ENCODE measurements at places on chromosomes 1 and 21.

- DNase-seq: no peak
Observed at GRCh38 chr1:85581802-85582686, 1.5 kb downstream of the CCN1 start.

DNA sequence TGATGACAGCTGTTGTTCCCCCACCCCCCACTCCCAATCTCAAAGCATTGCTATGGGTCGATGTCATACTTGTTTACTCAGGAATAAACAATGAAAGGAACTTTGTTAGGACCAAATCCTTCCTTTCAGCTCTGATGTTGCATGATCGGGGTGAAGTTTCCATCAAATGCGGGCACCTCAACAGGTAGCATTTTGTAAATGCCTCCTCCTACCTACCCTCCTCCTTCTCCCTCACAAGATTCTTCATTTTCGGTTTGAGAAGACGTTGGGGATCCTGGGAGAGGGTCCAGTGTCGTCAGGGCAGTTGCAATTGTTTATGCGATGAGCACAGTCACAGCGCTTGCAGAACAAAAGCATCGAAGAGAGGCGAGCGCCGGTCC, 758 bp upstream of the HUNK start:
- DNase-seq: no peak

DNA sequence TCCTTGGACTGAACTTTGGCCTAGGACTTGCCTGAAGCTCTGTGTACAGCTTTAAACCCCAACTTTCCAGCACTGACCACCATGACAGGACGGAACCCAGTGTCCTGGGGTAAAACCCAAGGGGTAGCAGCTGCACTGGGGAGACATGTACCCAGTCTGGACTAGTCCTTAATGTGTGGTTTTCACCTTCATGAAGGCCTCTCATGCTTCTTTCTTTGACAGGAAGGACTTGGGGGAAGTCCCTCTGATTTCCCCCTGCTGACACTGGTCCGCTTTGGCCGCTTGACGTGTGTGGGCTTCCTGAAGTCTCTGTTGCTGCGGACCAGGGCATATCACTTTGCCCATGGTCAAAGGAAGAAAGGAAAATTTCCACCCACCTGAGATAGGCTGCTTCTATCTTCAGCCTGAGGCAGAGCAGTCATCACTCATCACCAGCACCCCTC, 66.3 kb upstream of the PRDX6 start:
- no peak for DNase-seq

DNA sequence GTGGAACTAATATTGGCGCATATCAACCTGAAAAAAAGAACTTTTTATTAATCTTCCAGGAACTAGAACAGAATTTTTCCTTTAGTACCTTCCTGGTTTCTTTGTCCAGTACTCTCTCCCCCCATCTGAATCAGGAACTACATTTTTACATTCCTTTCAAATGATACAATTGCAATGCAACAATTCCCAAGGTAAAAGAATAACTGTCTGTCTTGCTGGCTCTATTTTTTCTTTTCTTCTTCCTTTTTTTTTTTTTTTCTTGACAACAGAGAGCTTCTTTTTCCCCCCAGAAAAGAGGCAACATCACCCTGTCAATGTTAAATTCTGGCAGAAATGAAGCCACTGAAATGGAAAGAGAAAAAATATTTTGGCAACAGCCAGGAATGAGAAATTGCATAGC, 4.5 kb upstream of the CD101 start:
- DNase-seq: no peak

GRCh38 chr1:8879464-8879921, 1.0 kb upstream of the ENO1 start:
- DNase-seq: no peak

DNA sequence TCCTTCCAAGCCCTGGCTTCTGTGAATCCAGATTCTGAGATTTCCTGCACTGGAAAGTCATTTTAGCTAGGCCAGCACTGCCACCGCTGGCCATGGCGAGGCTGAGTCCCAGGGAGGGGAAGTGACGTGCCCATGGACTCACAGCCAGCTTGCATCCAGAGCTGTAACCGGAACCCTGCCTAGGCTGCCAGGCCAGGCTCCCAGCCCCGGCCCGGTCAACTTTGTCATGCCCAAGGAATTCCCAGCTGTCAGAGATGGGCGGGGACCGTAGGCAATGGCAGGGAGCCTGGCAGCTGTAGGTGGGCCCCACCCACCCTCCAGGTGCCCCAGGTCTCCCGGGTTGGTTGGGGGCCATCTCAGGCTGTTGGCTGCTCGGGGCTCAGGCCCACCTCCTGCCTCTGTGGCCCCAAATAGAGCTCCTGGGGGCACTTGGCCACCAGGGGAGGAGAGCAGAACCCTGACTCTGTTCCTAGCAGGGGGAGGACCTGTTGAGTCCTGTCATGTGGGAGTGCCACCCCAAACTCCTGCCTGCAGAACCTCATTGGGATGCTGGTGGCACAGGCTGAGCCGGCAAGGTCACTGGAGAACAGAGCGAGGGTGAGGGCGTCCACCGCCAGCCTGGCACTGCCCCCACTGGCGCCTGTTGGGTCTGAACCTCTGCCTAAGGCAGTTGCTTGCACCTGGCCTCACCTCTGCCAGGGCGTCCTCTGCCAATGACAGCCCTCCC, 57.8 kb downstream of the FOXO6 start:
- no peak for DNase-seq

GRCh38 chr1:176742322-176742721, 279.3 kb downstream of the PAPPA2 start:
- no peak for DNase-seq

DNA sequence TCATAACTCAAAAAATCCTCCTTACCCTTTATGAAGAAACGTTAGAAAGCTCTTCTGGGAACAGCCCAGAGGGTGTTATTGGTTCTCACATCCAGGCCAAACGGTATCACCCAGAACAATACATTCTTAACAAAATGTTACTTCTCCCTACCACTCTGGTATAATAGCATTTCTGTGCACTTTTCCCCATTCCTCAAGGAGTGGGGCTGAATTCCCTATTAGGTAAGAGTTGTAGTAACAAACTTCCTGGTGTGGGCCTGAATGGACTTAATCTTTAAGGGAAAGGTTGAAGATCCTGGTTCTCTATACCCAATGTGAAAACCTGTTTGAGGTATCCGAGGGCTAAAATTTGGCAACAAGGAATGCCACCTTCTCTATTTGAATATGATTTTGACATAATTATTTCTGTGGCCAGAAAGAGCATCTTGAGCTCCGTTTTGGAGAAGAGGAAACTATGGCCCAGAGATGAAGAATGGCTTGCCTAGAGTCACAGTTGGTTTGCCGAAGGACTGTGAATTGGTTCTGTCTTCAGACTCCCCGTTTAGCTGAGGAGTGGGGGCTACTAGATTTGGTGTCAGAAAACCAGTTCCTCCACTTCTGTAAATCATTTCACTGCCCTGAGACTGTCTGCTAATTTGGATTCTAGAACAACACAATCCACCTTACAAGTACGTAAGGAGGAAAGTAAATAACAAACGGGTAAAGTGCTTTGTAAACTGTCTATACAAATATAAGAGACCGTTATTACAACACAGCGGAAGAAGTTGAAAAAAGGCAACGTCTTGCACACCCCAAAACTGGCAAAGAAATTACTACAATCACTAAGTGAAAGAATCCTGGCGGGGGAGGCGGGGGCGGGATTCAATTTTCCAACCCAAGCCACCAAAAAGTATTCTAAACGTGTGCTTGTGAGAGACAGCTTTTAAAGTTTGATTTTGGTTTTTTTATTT, 2.3 kb downstream of the ANP32E start:
- DNase-seq: peak; percentile 20

DNA sequence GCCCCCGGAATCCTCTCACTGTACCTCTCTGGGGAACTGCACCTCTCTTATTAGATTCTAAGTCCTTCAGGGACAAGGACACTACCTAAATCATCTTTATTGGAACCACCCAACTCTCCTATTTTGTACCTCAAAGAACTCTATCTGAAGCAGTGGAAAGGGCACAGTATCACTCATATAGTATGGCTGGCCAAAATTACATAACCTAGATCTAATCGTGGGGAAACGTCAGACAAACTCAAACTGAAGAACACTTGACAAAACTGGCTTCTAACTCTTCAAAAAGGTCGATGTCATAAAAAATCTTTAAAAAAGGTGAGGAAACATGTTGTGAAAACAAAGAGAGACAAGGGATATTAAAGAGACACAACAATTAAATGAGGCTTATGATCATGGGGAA, 210.0 kb downstream of the SLC45A1 start:
- no peak for DNase-seq

DNA sequence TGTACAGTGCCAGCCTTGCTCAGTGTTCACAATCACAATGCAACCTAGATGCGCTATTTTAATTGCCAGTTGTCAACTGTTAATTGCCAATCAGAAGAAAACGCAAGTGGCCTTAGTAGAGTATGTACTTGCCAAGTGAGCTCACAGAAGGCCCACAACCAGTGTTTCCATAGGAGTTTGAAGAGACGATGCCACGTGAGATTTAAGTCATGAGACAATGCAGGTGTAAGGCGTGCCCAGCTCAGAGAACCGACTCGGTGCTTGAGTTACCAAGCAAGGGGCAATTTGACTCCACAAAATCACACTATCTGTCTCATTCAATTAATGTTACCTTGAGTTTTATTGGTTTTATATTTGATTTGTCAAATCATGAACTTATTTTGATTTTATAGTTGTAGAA, 65.6 kb downstream of the TEX35 start:
- DNase-seq: no peak

- DNase-seq: no peak
Observed at GRCh38 chr1:107140703-107141490, at the start of gene NTNG1. NTNG1 (plus strand) TSS chr1:107141039.

- no peak for DNase-seq
Observed at GRCh38 chr1:99850459-99851291, 514 bp downstream of the AGL start.

- DNase-seq: no peak
Observed at GRCh38 chr1:54882519-54882918, 4.5 kb downstream of the DHCR24 start.

DNA sequence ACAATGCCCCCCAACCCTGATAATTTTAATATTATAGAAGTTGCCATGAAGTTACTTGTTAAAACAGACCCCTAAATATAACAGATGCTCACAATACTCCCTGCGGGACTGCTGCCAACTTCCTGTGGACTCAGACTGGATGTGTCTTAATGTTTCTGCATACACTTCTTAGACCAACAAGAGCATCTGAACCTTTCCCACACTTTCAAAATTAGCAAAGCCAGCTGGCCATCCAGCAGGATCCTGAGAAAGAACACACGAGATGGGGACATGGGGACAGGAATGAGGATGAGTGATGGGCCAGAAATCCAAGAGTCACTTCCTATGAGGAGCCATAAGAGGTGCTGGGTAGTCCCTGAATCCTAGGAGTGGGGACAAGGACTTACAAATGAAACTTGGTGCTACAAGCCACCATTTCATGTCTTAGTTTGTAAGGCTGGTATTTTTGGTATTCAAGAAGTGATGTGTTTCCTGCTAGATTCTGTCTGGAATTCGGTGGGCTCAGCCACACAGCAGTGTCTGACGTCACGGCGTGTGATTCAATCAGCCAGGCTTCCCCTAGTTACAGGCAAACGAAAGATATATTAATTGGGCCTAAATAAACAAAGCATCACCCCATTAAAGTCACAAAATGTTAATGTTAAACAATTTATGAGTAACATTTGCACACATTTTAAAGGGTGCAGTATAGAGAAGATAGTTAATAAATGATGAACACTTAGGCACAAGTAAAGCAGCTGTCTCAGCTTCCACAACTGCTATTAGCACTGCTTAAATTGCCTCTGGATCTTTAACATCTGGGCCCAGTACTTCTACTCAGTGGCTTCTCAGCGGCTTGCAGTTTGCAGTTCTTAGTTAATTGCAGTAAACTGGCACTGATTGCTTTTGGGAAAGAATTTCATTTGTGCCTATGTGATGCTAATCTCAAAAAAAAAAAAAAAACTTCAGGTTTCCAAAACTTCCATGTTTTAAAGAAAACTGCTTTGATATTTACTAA, 41.2 kb upstream of the RGS8 start:
- no peak for DNase-seq

DNA sequence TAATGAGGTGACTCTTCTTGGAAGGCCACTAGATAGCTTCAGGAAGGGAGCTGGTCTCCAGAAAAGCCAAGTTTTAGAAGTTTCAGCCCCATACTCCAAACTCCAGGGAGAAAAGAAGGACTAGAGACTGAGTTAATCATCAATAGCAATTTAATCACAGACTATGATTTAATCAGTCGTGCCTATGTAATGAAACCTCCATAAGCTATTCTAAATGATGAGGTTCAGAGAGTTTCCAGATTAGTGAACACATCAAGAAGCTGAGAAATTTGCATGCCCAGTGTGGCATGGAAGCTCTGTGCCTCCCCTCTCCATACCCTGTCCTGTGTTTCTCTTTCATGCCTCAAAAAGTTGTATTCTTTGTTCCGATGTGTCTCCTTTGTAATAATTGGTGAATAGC, 49.2 kb upstream of the CCDC190 start:
- no peak for DNase-seq

Data from activated CD4-positive, alpha-beta T cell treated with anti-CD3 and anti-CD28 coated beads, Interleukin-2, amount 50 U/mL, for 1 hour (primary cell).